Upper lobe of right lung (tissue), 1 donor: ENCODE measurements at places on chromosomes 16 and 17. TPM values are rescaled to one million over a fixed set of nuclear protein-coding genes. Genes with fewer than 3 reads are reported as not detected.

GRCh38 chr16:78094166-78094565, 5.3 kb upstream of the WWOX start:
- no peak overlapping the region for H3K27ac ChIP-seq
- no peak overlapping the region for H3K4me3 ChIP-seq
- peaks cover 6% of the 10 kb centered on the region for H3K4me1 ChIP-seq

GRCh38 chr16:25416002-25416401, 158.4 kb upstream of the ZKSCAN2 start:
- no peaks in the 10 kb centered on the region for H3K4me1 ChIP-seq
- DNase-seq: no peak
- no peaks in the 10 kb centered on the region for H3K36me3 ChIP-seq

GRCh38 chr16:74480150-74481029, 59.1 kb upstream of the CLEC18B start:
- H3K27ac ChIP-seq: peak overlapping the region; percentile 39
- DNase-seq: no peak
- no peak overlapping the region for H3K4me3 ChIP-seq
- H3K36me3 ChIP-seq: peaks cover 68% of the 10 kb centered on the region
- no peaks in the 10 kb centered on the region for H3K27me3 ChIP-seq
- H3K4me1 ChIP-seq: peaks cover 12% of the 10 kb centered on the region

Gene KRTAP1-5
- total RNA-seq: not detected

Gene SPIRE2
- total RNA-seq: 9.5 TPM
